Testis (tissue), 5 donors: ENCODE measurements at places on chromosomes 11 and 22. TPM values are rescaled to one million over a fixed set of nuclear protein-coding genes. Genes with fewer than 3 reads are reported as not detected.

OR52H1 gene
- 1.4 TPM for total RNA-seq

CNTF gene
- 1.3 TPM for total RNA-seq

KBTBD3 gene
- total RNA-seq, result 6.8 TPM

NOX4 gene
- 3.0 TPM for total RNA-seq

RASD2 gene
- total RNA-seq, result 1.2 TPM

MCAT gene
- 43.1 TPM for total RNA-seq

TREH gene
- total RNA-seq, result 1.7 TPM

IGLL5 gene
- total RNA-seq, result 0.94 TPM

POTEH gene
- 57.6 TPM for total RNA-seq

FDX1 gene
- total RNA-seq, result 12.9 TPM

POU2AF2 gene
- total RNA-seq, result 5.2 TPM

SLC22A24 gene
- not detected for total RNA-seq

LTBP3 gene
- 126 TPM for total RNA-seq

CAPN5 gene
- 116 TPM for total RNA-seq

OVOL1 gene
- 27.6 TPM for total RNA-seq
